ENCODE measurements at places on chromosomes 16 and 17.

- no peak for DNase-seq
Observed at GRCh38 chr17:15095935-15096334, 169.2 kb downstream of the PMP22 start.

GRCh38 chr17:41394254-41394996, 3.0 kb downstream of the KRT31 start:
- DNase-seq, result no peak

DNA sequence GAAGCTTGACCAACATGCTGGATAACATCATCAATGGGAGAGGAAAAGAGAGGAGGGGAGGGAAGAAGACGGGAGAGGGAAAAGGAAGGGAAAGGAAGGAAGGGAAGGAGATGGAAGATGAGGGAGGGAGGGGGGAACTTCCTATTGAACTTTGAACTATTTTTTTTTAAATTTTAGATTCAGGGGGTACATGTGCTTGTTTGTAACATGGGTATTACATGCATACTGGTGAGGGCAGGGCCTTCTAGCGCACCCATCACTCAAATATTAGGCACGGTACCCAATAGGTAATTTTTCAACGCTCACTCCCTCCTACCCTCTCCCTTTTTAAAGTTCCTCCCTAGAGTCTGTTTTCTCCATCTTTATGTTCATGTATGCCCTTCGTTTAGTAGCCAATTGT, 383.2 kb upstream of the XYLT1 start:
- no peak for DNase-seq

- no peak for DNase-seq
Observed at GRCh38 chr17:733743-734142, 1.3 kb downstream of the TLCD3A start.

DNA sequence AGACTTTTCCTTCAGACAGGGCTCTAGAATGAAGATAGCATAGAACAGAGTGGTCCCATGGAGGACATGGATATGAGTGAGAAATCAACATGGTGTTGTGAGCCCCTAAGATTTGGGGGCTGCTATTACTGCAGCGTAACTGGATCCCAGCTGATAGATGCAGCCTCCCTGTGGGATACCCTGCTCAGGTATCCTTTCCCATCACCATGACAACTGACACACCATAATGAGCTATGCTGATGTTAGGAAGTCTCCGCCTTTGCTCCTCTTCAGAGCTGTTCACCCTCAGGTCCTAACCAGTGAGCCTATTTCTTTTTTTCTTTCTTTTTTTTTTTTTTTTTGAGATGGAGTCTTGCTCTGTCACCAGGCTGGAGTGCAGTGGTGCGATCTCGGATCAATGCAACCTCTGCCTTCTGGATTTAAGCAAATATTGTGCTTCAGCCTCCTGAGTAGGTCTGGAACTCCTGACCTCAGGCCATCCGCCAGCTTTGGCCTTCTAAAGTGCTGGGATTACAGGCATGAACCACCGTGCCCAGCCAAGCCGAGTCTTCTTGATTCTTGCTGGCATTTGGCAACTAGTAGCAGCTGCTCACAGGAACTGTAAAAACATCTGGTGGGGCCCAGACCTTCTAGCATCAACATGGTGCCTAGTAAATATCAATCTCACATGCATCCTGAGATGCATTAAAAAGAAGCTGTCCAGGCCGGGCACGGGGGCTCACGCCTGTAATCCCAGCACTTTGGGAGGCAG, 17.1 kb downstream of the STX4 start:
- DNase-seq, result no peak

- no peak for DNase-seq
Observed at GRCh38 chr17:78240012-78240655, 8.7 kb downstream of the TMEM235 start.

GRCh38 chr17:69717214-69717613, 302.7 kb downstream of the MAP2K6 start:
- no peak for DNase-seq

DNA sequence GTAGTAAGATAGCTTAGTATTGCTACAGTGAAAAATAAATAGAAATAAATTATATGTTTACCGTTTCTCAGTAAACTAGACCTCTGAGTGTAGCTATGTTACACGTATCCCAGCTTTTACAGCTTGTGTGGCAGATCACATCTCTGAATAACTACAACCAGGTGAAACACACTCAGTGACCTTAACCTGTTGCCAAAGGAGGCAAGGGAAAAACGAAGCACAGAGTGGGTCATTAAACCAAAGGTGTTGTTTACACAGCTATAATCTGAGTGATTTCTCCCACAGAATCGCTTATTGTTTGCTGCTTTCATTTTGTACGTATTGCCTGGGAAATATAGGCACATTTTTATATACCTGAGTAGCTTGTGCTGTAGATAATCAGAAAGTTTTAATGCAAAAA, 688.2 kb upstream of the KIF2B start:
- no peak for DNase-seq

DNA sequence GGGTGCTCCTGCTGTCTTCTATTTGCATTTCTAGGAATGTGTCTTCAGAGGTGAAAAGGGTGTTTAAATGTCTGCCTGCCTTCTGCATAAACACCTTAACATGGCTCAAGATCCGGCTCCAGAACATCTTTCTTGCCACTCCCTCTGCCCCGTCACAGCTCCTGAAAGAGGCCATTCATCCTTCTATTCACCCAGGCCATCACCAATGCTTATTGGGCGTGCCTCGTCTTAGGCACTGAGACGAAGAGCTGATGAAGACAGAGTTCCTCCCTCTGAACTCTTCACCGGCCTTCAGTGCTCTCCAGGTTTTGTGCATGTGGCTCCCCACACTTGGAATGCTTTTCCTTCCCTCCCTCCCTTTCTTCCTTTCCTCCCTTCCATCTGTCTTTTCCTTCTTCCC, 386.7 kb downstream of the UTP18 start:
- no peak for DNase-seq

DNA sequence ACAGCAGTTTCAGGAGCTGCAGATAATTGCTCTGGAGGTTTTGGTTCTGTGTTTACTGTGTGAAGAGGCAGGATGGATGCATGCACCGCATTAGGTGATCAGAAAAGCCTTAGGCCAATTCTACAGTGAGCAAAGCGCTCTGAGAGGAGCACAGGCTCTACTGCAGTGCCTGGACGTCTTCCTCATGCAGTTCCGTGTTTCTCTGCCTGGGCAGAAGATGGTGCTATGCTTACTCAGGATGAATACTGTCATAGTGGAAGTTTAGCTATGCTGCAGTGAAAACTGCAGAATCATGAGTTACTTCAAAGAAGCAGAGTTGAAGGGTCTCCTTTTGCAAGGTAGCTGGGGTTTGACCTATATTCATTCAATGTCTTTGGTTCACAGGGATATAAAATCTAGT, 1012.4 kb downstream of the KCNJ18 start:
- no peak for DNase-seq

DNA sequence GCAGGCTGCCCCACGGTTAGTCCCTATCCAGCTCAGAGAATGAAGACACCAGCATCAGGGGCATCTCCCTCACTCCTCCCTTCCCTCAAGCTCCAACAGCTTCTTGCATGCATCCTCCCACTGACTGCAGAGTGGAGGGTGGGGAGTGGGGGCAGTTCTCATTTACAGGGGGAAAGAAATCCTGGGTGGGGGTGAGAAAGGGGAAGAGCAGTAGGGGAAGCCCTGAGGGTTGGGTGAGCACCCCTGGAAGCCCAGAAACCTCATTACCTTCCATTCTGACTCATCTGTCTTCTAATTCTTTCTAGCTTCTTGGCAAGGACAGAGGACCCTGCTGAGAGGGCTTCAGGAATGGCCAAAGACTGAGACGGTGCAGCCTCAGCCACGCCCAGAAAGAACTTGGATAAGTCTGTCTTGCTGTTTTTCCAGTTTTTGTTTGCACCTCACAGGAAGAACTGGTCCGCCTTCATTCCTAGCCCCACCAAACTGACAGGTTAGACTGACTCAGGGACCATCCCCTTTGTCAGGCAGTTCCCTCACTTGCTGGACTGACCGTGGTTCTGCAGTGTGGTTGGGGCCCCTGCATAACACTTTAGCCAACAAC, 52.5 kb upstream of the WSB1 start:
- DNase-seq, result peak; percentile 37

- DNase-seq, result no peak
Observed at GRCh38 chr17:33263396-33263795, 29.7 kb downstream of the ASIC2 start.

DNA sequence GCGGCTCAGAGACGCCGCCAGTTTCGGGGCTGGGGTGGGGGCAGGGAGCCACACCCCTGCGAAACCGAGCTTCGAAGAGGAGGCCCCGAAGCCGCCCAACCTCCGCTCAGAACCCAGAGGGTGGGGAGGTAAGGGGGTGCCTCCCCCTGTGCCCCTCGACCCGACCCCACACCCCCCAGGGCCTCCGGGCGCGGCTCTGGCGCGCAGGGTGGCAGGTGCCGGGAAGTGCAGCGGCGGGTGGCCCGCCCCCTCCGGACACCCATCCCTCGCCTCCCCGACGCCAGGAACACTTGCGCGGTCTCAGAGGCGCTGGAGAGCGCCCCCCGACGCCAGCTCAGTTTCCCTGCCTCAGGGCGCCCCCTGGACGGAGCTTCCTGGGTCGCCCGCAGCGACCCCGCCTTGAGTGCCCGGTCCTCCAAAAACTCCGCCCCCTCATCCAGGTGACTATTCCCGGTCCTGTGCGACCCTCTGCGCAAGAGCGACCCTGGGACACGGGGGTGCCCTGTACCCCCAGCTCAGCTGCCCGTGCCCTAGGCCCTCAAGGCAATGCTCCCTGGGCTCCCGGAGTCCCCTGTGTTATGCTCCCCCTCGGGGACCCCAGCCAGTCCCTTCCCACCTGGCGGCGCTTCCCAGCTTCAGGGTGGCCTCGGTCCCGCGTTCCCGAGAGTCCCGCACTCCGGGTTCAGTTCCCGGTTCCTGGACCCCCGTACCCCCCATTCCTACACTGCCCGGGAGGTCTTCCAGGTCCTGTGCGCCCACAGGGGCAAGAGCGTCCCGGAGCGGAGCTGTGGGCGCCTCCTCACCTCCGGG, 562 bp downstream of the PPL start:
- peak; percentile 46 for DNase-seq

GRCh38 chr16:22206842-22207714, 1.0 kb downstream of the EEF2K start:
- DNase-seq, result peak; percentile 50
